Activated CD4-positive, alpha-beta T cell treated with anti-CD3 and anti-CD28 coated beads, Interleukin-2, amount 50 U/mL, for 24 hours (primary cell): ENCODE measurements at places on chromosomes 13 and 19.

DNA sequence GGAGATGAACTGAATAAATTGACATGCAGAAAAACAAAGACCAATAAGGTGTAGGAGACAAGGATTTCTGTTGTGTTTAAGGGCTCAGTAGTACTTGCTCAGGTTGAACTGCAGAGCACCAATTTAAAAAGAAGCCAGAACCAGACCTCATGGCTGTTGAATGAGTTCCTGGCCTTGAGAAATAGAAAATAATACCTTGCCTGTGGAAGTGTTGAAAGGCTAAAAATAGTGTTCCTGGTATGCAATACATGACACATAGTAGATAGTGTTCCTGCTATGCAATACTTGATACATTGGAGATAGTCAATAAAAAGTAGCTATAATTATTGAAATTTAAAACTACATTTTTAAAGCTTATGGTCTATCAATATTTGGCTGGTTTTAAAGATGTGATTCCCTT, 595.8 kb downstream of the PCDH9 start:
- DNase-seq = no peak

DNA sequence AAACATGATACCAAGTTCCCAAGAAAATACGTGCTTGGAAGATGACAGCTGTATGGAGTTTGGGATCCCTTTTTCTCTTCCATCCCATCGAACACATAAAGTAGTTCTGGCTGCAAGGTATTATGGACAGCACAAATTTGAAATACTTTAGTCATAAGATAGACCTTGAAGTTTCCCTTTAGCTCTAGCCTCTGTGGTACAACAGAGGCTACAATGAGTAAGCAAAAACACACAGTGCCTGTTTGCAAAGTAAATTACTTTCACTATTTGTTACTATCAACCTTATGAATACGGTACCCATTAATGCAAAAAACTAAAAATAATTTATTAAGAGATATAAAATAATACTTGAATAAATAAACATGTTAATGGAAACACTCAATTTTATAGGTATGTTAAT, 21.0 kb upstream of the LRCH1 start:
- no peak for DNase-seq

- DNase-seq = no peak
Observed at GRCh38 chr19:11069561-11069960, 19.7 kb upstream of the LDLR start.

GRCh38 chr13:42625611-42626010, 51.7 kb downstream of the TNFSF11 start:
- no peak for DNase-seq

DNA sequence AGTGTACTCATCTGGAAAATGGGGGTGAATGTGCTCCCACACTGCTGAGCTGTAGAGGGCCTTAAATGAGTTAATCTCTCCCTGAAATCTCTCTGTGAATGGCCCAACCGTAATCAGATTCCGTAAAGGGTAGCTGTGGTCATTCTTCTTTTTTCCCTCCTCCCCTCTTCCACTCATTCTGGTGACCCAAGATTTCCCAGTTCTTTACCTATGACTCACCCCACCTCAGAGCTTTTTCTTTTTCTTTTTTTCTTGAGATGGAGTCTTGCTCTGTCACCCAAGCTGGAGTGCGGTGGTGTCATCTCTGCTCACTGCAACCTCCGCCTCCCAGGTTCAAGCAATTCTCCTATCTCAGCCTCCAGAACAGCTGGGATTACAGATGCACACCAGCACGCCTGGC, 33.3 kb upstream of the MUC16 start:
- DNase-seq = no peak

DNA sequence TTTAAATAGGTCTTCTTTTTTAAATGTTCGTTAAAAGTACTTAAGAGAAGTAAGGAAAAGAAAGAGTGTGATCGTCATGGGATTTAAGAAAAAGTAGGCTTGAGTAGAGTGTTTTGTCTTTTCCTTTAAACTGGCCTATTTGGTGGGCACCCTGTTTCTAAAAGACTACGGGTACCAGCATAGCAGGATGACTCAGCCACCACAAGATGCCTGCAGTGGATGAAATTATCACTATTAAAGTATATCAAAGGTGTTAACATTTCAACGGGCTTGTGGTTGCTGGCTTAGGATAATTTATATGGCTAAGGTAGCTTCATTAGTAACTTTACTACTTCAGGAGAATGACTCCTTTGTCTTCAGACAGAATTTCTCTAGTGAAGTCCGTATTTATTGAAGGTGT, 112.6 kb downstream of the STARD13 start:
- DNase-seq = no peak

- DNase-seq = no peak
Observed at GRCh38 chr19:19021115-19021514, 12.2 kb downstream of the SUGP2 start.

DNA sequence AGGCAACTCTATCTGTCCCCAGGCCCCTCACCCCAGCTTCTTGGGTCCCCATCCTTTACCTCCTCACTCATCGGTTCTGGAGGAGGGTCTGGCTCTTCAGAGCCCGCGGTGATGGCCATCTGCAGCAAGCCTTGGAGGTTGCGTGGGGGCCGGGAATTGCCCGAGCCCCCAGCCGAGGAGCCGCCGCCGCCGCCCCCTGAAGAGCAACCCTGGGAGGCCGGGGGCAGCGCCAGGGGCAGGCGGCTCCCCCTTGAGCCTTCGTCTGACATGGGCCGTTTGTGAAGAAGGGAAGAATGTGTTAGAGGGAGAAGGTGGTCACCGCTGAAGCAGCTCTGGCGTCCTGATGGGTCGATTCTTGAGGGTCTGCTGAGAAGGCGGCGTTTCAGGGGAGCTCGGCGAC, 570 bp downstream of the HSPBP1 start:
- no peak for DNase-seq

DNA sequence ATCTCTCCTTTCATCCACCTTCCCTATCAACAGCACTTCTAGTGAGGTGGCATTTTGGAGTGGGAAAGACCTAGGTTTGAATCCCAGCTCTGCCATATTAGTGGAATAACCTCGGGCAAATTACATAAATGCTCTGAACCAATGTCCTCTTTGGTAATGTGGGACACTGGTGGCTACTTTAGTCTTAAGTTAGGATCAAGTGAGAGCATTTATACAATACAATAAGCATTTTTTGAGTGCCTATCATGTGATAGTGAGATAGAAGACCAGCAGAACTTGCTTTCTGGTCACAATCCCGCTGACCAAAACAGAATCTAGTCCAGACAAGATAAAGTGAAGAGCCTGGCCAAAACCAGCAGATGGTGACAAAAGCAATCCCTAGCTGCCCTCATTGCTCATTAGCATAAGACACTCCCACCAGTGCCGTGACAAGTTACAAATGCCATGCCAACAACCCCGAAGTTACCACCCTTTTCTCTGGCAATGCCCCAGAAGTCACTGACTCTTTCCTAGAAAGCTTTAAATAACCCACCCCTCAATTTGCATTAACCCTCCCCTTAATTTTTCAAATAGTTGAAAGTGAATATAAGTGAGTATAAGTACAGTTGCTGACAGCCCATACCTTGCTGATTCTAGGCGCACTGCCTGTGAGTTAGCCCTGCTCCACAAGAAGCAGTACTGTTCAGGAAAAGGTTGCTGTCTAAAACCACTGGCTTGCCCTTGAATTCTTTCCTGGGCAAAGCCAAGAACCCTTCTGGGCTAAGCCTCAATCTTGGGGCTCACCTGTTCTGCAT, 28.9 kb upstream of the KPNA3 start:
- DNase-seq = no peak

DNA sequence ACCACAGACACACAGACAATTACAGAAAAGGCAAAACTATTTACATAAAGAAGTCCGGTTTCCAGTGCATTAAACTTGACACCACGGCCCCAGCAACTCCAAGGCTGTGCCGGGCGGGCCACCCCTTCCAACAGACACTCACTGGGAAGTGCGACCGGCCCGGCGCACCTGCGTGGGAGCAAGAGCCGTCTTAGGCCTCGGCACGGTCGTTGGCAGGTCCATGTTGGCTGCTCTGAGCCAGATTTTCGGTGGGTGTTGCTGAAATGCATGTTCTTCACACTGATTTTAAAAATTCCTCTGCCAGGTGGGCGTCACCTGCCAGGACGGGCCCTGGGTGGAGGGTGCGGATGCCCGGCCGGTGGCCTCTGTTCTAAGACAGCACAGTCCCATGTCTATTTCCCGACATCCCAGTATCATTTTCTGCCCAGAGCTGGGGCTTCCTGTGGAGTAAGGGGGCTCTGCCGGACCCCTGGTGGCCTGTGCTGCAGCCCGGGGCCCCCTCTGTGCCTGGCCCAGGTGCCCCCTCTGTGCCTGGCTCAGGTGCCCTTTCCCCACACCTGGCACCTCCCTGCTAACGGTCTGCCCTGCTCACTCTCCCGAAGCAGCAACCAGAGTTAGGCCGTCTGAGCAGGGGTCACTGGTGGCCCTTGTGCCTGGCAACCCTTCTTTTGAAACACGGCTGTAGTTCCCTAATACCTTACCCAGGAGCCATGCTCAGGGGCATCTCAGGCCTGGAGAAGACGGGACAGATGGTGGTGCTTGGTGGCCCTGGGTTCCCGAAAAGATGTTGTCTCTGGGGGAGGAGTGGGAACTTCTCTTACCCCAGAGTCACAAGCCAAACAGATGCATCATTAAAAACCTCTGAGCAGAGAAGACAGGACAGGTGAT, 9.2 kb downstream of the TMEM255B start:
- no peak for DNase-seq

GRCh38 chr13:112751617-112752016, 61.8 kb downstream of the ATP11A start:
- DNase-seq = no peak

- DNase-seq = peak; percentile 26
Observed at GRCh38 chr13:97018029-97018819, 23.9 kb upstream of the OXGR1 start.

GRCh38 chr19:42124386-42124901, 7.8 kb downstream of the POU2F2 start:
- no peak for DNase-seq

GRCh38 chr13:109790942-109791605, 4.7 kb upstream of the IRS2 start:
- no peak for DNase-seq

DNA sequence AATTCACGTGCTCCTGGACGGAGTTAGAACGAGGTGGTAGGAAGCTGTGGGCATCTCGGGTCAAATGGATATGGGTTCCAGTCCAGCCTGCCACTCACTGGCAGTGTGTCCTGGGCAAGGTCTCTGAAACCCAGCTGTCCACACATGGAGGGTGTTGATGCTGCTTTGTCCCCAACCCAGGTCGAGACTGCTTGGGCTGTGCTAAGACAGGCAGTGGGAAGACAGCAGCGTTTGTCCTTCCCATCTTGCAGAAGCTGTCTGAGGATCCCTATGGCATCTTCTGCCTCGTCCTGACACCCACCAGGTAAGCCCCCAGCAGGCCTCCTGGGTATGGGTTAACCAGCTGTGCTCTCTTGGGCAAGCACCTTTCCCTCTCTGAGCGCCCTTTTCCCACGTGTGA, 885 bp downstream of the DDX49 start:
- no peak for DNase-seq

DNA sequence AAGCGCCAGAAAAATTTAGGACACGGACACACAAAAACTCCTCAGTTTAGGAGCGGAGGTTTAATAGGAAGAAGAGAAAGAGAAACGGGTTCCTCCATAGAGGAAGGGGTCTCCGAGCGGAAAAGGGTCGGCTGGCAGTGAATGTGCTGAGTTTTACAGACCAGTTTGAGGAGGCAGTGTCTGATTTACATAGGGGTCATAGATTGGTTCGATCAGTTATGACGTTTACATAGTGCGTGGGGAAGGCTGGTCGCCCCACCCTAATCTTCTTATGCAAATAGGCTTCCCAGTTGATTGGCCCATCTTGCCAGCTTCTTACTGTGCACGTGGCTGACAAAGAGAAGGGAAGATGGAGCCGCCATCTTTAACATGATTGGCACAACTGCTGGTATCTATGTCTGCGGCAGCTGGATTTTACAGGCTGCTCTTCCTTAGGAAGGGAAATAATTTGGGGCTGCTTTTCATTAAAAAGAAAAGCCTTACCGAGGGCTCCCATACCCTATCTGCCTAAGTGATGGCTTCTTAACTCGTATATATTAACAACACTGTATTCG, 1.2 kb upstream of the ZNF225 start:
- no peak for DNase-seq
